IMR-90 (cell line): ENCODE measurements at places on chromosomes 6 and 20. TPM values are rescaled to one million over a fixed set of nuclear protein-coding genes. Genes with fewer than 3 reads are reported as not detected.

- DNase-seq: no peak
Observed at GRCh38 chr6:181049-181654, 111.1 kb upstream of the DUSP22 start.

DNA sequence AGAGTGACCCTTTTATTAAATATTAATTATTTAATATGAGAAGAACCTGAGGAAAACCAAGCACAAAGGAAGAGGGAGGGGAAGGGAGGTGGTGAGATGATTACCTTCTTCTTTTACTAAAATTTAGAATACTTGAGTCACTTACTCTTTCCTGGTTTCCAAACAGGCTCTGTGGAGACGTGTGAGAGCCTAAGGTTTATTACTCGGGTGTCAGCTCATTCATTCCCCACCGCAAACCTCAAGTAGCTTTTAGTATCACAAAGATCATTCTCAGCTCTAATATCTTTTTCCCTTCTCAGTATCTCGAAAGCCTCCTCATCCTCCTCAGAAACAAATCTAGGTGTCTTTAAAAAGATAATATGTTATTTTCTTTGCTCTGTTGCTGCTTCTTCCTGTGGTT is 497.2 kb upstream of the JARID2 start:
- DNase-seq: no peak

- DNase-seq: peak; percentile 93
Observed at GRCh38 chr6:132333639-132334520, 67.4 kb downstream of the MOXD1 start.

DNA sequence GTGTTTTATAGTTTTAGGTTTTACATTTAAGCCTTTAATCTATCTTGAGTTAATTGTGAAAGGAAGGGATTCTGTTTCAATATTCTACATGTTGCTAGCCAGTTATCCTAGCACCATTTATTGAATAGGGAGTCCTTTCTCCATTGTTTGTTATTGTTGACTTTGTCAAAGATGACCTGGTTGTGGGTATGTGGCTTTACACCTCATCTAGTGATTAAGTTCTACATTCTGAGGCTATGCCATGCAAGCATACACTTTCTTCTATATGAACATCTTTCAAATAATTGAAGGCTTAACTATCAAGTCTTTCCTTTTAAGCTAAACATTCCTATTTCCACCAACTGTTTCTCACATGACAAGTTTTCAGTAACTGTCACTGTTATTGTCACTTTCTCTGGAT is 46.1 kb downstream of the ME1 start:
- DNase-seq: no peak

The SLC17A2 gene
- not detected in 2 replicates for total RNA-seq

The WFDC2 gene
- not detected in 2 replicates for total RNA-seq

The SYTL3 gene
- 3.6 and 4.3 TPM in 2 replicates for total RNA-seq
